ENCODE measurements at places on chromosomes 3 and 15. TPM values are rescaled to one million over a fixed set of nuclear protein-coding genes. Genes with fewer than 3 reads are reported as not detected.

The KCNAB1 gene
- 9.2 TPM for total RNA-seq

The ZNF80 gene
- not detected for total RNA-seq

The ACSBG1 gene
- under 0.01 TPM for total RNA-seq

The GOLGA6B gene
- not detected for total RNA-seq

The CEMIP gene
- 249 TPM for total RNA-seq

The ITGB5 gene
- total RNA-seq, result 308 TPM

The MESP2 gene
- total RNA-seq, result 2.9 TPM

The CD86 gene
- total RNA-seq, result not detected
